Heart right ventricle (tissue), 16 donors: ENCODE measurements at places on chromosomes 4 and X.

DNA sequence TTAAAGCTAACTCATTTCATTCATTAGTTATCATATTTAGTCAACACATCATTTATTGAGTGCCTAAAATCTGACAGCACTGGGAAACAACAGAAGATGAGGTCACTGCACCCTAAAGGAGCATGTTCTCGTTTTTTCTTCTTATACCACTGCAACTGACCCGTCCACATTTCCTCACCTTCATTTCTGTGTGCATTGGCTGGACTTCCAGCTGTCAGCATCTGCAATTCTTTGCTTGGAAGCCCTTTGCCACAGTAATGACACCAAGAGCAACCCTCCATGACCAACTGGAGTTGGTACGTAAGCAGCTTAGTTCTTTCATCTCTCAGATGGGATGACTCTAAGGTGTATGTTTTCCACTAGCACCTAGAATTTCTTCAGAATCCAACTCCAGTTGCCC lies 13.2 kb downstream of the SHROOM3 start:
- DNase-seq = no peak

DNA sequence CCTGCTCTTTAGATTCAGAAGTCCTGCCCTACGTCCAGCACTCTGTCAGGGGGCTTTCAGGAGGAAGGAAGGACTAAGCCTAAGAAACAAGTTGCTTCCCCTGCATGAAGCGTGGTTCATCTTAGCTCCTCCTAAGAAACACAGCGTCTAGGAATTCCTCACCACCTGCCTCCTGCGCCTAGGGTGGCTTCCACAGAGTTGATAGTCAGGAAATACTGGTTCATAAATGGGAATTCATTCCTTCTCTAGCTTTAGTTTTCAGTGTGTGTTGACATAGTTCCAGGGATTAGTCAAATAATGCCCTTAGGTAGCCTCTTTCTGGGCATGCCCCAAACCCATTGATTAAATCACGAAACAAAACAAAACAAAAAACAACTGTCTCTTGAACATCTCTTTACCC lies 1.7 kb upstream of the MXRA5 start:
- no peak for DNase-seq

DNA sequence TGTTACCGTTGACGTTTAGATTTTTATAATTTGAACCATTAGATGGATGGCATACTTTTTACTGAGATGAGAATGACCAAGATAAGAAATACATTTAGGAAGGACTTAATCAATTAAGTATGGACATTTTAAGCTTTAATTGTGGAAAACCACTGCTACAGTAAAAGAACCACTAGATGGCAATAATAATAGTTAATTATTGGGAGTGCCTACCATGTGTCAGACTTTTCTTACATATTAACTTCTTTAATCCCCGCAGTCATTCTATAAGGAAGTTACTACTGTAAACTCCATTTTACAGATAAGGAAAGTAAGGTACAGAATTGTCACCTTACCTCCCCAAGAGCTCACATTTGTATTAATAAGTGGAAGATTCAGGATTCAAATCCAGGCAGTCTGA lies 48.5 kb upstream of the MYOZ2 start:
- no peak for DNase-seq

- no peak for DNase-seq
Observed at GRCh38 chr4:85187106-85187505, 220.6 kb upstream of the WDFY3 start.

- DNase-seq = no peak
Observed at GRCh38 chr4:163548481-163549243, 54.2 kb downstream of the TMA16 start.

GRCh38 chrX:21632027-21632426 lies 26.1 kb downstream of the KLHL34 start:
- no peak for DNase-seq

GRCh38 chr4:127217586-127218229 lies 415.0 kb upstream of the INTU start:
- no peak for DNase-seq

DNA sequence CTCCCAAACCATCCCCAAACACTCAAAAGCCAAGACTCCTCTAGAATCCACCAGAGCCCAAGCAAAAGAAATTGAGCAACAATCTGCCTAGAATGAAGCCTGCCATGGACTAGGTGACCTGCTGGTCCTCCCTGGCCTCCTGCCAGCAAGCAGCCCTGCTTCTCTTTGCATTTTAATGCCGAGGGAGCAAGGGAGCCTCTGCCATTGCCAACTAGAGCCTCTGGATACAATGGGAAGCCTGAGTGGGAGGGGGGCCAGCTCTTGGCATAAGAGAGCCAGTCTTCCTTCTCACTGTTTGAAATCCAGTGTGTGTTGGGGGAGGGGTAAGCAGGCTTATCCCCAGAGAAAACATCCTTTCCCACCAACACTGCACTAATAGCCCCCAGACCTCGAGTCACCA lies 1.5 kb upstream of the GDPD2 start:
- DNase-seq = no peak

DNA sequence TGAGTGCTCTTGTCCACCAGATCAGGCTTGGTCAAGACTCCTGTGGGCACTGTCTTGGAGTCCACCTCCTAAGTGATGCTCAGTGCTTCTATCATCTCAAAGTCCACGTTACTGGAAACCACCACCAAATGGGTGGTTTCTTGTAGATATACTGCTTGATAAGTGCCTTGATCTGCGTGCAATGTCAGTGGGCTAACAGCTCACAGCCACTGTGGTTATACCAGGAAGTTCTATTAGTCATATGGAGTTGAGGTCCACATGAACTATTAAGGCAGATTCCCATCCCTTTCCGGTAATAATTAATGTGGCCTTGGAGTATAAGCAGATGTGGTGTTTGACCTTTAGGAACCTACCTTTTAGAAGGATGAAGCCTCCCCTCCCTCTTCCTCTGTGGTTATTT lies 161.9 kb downstream of the ZNF518B start:
- DNase-seq = no peak
